Skeletal muscle tissue (tissue), 5 donors: ENCODE measurements at places on chromosomes 6 and 20. TPM values are rescaled to one million over a fixed set of nuclear protein-coding genes. Genes with fewer than 3 reads are reported as not detected.

ARMH2 gene
- not detected for total RNA-seq

CEP85L gene
- total RNA-seq: 42.3 TPM

SSTR4 gene
- not detected for total RNA-seq

PCMTD2 gene
- 36.5 TPM for total RNA-seq

PDE10A gene
- 11.0 TPM for total RNA-seq

NKAIN2 gene
- total RNA-seq: 3.1 TPM

UNC5CL gene
- 2.1 TPM for total RNA-seq

BANF2 gene
- not detected for total RNA-seq

RBM24 gene
- total RNA-seq: 116 TPM

SLC17A3 gene
- not detected for total RNA-seq

ZNF831 gene
- under 0.01 TPM for total RNA-seq

FAM50B gene
- total RNA-seq: 12.0 TPM

EMILIN3 gene
- total RNA-seq: 23.5 TPM

TENT5A gene
- 28.2 TPM for total RNA-seq

HS3ST5 gene
- under 0.01 TPM for total RNA-seq

CLVS2 gene
- total RNA-seq: under 0.01 TPM

MUCL3 gene
- not detected for total RNA-seq

BNIP5 gene
- total RNA-seq: not detected

LCA5 gene
- 4.7 TPM for total RNA-seq

CDS2 gene
- 27.1 TPM for total RNA-seq

GPR63 gene
- 3.1 TPM for total RNA-seq

BTN1A1 gene
- not detected for total RNA-seq

DZANK1 gene
- total RNA-seq: 1.0 TPM
